WTC11 (cell line): ENCODE measurements at places on chromosomes 2 and 18. TPM values are rescaled to one million over a fixed set of nuclear protein-coding genes. Genes with fewer than 3 reads are reported as not detected.

SRSF7 gene
- total RNA-seq = 299 to 349 TPM (median 342 TPM) in 3 replicates

GRCh38 chr2:202090530-202090929 is 17.5 kb downstream of the KIAA2012 start:
- DNase-seq = no peak

GRCh38 chr2:227804975-227805374 is 8.7 kb upstream of the CCL20 start:
- no peak for DNase-seq

COL4A3 gene
- total RNA-seq = 0.53 to 1.1 TPM (median 0.90 TPM) in 3 replicates

TP53I3 gene
- 29.7 to 33.1 TPM (median 32.9 TPM) in 3 replicates for total RNA-seq

GRCh38 chr2:23412556-23413155 is 27.7 kb downstream of the KLHL29 start:
- DNase-seq = no peak

- no peak for DNase-seq
These were observed 204.1 kb downstream of the CELF4 start for GRCh38 chr18:37361335-37362157.
